ENCODE measurements at places on chromosomes 11 and 22.

DNA sequence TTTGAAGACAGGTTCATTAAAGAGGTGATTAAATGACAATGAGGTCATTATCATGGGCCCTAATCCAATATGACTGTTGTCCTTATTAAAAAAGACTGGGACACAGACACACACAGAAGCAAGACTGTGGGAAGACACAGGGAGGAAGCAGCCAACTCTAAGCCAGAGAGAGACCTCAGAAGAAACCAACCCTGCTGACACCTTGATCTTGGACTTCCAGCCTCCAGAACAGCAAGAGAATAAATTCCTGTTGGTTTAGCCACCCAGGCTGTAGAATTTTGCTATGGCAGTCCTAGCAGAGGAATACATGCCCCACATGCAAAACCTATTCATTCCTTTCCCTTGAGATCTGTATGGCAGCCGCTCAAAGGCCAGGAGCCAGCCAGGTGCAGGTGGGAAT, 35.6 kb upstream of the CACNG2 start:
- DNase-seq, result no peak

DNA sequence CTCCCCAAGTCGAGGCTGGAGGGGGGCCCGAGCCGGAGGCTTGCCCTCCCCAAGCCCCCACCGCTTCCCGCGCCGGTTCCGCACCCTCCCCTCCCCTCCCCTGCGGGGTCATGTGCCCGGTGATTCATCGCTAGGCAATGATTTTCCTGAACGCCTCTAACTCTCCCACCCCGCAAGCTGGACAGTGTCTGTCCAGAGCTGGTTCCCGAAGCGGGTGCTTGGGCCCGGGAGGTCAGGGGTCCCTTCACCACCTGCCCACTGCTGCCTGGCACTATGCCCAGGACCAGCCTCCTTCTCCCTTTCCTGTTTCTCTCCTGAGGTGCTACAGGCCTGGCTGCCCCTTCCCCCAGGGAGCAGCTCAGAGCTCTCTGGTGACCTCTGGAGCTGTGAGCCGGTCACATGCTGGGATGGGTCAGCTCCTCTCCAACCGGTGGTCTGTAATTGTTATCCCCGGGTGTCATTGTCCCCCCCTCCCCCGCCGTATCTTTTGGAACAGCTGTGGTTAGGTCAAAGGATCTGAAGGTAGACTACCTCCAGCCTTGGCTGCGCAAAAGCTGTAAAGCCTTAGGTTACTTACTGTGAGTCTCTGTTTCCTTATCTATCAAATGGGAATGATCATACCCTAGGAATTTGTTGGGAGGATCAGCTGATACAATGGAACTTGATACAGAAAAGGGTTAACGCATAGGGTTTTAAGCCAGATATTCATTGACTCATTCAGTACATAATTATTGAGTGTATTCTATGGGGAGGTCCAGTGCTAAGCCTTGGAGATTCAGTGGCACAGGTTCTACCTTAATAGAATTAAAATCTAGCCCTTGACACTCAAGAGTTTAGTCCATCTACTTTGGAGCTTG, 753 bp downstream of the STX3 start:
- peak; percentile 72 for DNase-seq

- DNase-seq, result peak; percentile 40
These were observed 13.1 kb upstream of the MMP1 start for GRCh38 chr11:102810950-102811660.

- no peak for DNase-seq
These were observed 14.3 kb downstream of the FGF3 start for GRCh38 chr11:69804769-69805508.

GRCh38 chr11:1883346-1884302, 8.1 kb downstream of the PRR33 start:
- no peak for DNase-seq

- DNase-seq, result peak; percentile 31
These were observed 2.2 kb upstream of the BCO2 start for GRCh38 chr11:112173152-112173551.

DNA sequence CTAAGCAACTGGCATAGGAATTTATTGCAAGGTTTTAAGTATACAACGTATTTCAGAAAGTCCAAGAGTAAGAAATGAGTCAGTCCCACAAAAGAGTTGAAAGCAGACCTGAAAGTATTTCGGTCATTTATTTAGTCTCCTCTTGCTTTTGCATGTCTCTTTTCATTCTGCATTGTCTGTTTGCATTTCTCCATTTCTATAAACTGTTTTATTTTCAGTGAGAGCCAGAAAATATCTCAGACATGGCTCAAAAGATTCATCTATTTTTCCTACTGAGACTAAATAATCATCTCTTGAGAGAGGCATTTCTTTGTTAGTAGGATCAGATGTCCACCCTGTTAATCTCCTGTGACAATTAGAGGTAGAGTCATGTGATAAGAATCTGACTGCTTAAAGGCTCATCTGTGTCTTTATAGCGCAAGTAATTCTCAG, 219.1 kb upstream of the CCDC179 start:
- peak; percentile 65 for DNase-seq

GRCh38 chr11:125132071-125132470, 20.6 kb upstream of the TMEM218 start:
- peak; percentile 34 for DNase-seq

- DNase-seq, result peak; percentile 44
These were observed 18.9 kb downstream of the SHANK3 start for GRCh38 chr22:50691521-50691920.

GRCh38 chr11:124674168-124674517, 439 bp downstream of the SPA17 start:
- DNase-seq, result no peak

GRCh38 chr22:37455896-37456295, 28.6 kb upstream of the ELFN2 start:
- DNase-seq, result no peak

GRCh38 chr11:22976146-22976545, 115.9 kb upstream of the CCDC179 start:
- DNase-seq, result peak; percentile 67

- DNase-seq, result peak; percentile 65
These were observed 16.9 kb upstream of the SPTY2D1 start for GRCh38 chr11:18650859-18651557.

GRCh38 chr11:2526808-2527381, 82.1 kb downstream of the KCNQ1 start:
- DNase-seq, result no peak

GRCh38 chr11:10878408-10879214, 20.8 kb upstream of the ZBED5 start:
- peak; percentile 68 for DNase-seq

GRCh38 chr11:73295241-73295995, 12.7 kb upstream of the ARHGEF17 start:
- DNase-seq, result peak; percentile 92

DNA sequence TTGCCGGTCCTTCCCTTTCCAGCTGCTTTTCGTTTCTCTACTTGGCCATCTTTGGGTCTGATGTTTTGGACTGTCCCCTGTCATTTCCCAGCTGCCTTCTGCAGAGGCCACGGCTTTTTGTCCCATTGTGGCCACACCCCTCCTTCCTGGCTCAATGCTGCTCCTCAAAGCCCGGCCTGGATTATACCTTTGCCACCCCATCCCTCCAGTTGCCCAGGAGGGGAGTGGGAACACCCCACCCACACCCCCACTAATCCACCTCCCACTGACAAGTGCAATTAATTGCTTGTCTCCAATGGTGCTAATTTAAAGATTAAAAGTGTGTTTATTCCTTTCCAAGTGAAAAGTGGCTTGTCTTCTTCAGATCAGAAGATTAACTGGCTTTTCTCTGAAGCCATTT, 34.2 kb upstream of the CSNK2A3 start:
- no peak for DNase-seq

DNA sequence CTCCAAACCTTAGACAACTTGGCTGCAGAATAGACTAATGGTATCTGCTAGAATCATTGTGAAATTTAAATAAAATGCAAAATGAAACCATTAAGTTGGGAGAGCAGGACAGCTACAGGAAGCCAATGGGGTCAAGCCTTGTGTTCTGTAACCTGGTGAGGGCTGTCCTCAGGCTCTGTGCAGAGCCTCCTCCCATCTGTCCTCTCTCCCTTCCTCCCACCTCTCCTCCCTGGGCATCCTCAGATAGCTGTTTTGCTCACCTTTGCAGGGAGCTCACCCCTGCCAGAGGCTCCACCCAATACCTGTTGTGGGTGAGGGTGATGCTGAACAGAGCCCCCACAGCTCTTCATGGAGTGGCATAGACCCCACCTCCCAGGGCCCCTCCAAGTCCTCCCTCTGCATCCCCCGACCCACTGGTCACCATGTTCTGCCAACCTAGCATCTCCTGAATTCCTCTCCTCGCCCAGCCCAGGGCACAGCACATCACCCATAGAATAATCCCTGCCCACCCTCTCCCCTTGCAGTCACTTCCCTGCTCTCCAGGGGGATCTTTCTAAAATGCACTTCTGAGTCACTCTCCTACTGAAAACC, 100.3 kb downstream of the PDE2A start:
- DNase-seq, result no peak

DNA sequence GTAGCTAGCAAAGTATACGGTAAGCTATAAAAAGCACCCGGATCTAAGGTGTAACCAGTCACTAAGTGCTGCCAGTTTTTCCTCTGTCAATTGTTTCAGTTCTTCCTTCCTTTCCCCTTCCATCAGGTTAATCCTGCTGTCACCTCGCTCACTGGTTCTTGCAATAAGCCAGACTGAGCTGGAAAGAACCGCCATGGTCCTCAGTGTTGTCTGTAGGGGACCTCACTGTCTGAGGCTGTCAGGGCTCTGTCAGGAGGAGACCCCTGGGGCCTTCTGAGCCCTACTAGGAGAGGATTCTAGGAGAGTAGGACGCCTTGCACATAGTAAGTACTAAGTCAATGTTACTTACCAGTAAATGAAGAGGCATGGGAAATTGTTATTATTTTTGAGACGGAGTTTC, 1.4 kb upstream of the TBC1D22A start:
- DNase-seq, result no peak

DNA sequence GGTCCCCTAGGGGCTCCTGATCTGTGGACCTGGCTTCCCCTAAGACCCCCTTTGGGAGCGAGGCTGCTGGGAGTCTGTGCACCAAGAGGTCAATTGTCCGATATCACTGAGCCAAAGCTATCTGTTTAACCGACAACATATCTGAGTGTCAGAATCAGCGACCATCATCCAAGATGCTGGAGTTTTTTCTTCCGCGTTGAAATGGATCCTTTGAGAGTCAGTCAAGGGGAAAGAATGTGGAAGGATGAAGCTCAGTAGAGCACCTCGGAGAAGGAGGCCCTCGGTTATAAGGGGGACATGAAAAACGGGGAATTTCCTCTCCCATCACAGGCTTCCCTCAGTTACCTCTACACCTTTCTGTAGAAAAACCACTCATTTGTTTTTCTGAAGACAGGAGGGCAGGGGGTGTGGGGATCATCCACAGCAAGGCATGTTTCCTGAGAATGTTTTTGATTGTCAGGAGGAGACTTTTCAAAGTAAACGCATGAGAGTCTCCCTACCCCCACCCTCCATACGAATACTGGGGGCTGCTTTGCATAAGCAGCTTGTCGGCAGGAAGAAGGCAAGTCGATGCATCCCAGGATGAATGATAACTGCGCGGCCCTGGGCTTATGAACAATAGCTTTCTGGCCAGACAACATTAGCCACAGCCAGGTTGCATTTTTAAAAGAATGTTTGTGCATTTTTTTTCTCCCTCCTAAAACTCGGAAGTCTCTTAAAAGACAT, 37.7 kb upstream of the CCND1 start:
- no peak for DNase-seq

GRCh38 chr22:29636751-29637150, 33.3 kb downstream of the NF2 start:
- no peak for DNase-seq

DNA sequence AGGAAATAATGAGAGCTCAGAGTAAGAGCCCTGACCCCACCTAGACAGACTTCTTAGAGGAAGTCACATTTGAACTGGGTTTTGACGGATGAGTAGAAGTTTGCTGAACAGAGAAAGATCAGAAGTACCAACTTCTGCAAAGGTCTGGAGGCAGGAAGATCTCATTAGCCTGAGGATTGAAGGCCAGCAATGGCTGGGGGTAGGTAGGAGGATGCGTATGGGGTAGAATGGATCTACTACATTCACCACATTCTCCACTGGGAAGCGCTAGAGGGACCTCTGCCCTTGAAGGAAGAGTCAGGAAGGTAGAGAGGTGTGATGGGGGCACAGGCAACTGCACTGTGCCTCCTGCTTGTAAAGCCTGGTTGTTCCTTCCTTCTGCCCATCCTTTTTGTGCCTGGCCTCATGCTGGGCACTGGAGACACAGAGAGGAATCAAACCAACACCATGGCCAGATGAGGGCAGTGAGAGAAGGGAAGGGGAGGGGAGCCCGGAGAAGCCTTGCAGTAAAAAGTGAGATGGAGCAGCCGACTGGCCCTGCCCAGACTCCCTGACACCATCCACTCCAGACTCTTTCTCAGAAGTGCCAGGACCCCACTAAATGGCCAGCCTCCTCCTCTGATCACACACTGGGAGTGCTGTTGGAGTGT, 4.9 kb downstream of the TPBGL start:
- DNase-seq, result no peak

GRCh38 chr11:103980108-103980507, 56.3 kb upstream of the DDI1 start:
- no peak for DNase-seq

DNA sequence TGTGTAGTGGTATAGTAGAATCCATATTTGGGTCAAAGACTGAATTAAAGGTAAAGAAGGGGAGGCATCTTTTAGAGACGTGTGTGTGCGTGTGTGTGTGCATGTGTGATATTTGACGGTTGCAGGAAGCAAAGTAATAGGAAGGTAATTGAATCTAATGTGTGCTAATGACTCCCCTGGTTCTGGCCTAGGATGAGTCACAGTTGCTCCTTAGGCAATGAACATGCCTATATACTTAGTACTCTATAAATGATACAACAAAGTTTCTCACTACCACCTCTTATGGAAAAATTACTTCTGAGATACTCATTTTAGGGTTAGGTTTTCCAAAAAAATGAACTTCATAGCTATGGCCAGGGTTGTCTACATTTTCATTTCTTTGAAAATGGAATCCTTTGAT, 409.6 kb downstream of the GUCY1A2 start:
- peak; percentile 20 for DNase-seq

DNA sequence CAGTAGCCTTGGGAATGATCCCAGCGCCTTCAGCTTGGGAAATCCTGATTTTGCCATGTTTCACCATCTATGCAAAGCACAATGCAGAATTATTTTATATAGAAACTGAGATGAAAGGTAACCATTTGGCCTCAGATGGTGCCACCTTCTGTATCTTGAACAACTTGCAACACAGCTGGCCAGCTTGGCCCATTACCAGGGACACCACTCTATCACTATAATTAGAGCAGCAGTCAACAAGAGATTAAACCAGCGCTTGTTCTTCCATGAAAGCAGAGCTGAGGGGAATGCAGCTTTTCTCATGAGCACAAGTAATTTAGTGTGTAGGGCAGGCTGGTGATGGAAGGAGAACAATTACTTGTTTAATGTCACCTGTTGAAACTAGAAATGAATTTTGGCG, 6.7 kb upstream of the ZDHHC13 start:
- DNase-seq, result no peak

- no peak for DNase-seq
These were observed 642 bp upstream of the CASTOR1 start for GRCh38 chr22:30289980-30290313.

- DNase-seq, result no peak
These were observed 53.6 kb downstream of the SGSM1 start for GRCh38 chr22:24859587-24859986.

- DNase-seq, result no peak
These were observed 3.5 kb downstream of the CHRM4 start for GRCh38 chr11:46387919-46388618.
